ENCODE measurements at places on chromosomes 7 and 10. TPM values are rescaled to one million over a fixed set of nuclear protein-coding genes. Genes with fewer than 3 reads are reported as not detected.

The PKD1L1 gene
- 0.19 TPM for total RNA-seq

The AUTS2 gene
- total RNA-seq = 9.5 TPM

The ANKRD2 gene
- total RNA-seq = 0.26 TPM

The ATP6V0A4 gene
- total RNA-seq = not detected

The PLXNA4 gene
- total RNA-seq = 1.6 TPM

The SLC26A5 gene
- not detected for total RNA-seq

The SCRN1 gene
- 3.5 TPM for total RNA-seq

The LRRC27 gene
- total RNA-seq = 5.4 TPM

The TEX47 gene
- not detected for total RNA-seq

The PLEKHA1 gene
- total RNA-seq = 7.2 TPM

The SND1 gene
- total RNA-seq = 166 TPM

The SCART1 gene
- total RNA-seq = 0.82 TPM

The RSPH10B2 gene
- total RNA-seq = 1.0 TPM

The CUBN gene
- 1.1 TPM for total RNA-seq

The LIPM gene
- total RNA-seq = not detected

The INA gene
- total RNA-seq = 0.09 TPM

The AGAP5 gene
- 9.8 TPM for total RNA-seq

The CDHR3 gene
- total RNA-seq = 0.30 TPM

The FAM25C gene
- not detected for total RNA-seq

The CCL24 gene
- not detected for total RNA-seq

The WNT8B gene
- total RNA-seq = not detected

The ZPBP gene
- not detected for total RNA-seq

The CLDN3 gene
- not detected for total RNA-seq

The TSPAN33 gene
- 15.2 TPM for total RNA-seq

The SEMA3A gene
- 1.4 TPM for total RNA-seq

The ATRNL1 gene
- 0.35 TPM for total RNA-seq

The CPN1 gene
- total RNA-seq = not detected

The C10orf53 gene
- not detected for total RNA-seq

The PTF1A gene
- not detected for total RNA-seq

The RNF133 gene
- not detected for total RNA-seq

The GPC2 gene
- 6.2 TPM for total RNA-seq

The TMEM130 gene
- total RNA-seq = not detected

The OGDHL gene
- total RNA-seq = 0.35 TPM

The FGF8 gene
- not detected for total RNA-seq

The UTF1 gene
- not detected for total RNA-seq

The CFAP46 gene
- total RNA-seq = not detected

The RASSF4 gene
- 3.1 TPM for total RNA-seq

The OR2A12 gene
- not detected for total RNA-seq

The CACNB2 gene
- total RNA-seq = not detected

The MACC1 gene
- 1.5 TPM for total RNA-seq

The CHST15 gene
- total RNA-seq = not detected

The HNRNPA2B1 gene
- 857 TPM for total RNA-seq

The FAM221A gene
- total RNA-seq = 6.1 TPM

The IPMK gene
- total RNA-seq = 5.7 TPM

The DLX5 gene
- total RNA-seq = not detected

The CUL2 gene
- 37.4 TPM for total RNA-seq

The LRIT1 gene
- not detected for total RNA-seq

The FIGNL1 gene
- 48.7 TPM for total RNA-seq

The FFAR4 gene
- total RNA-seq = not detected

The GJD4 gene
- not detected for total RNA-seq

The EGFR gene
- total RNA-seq = not detected

The TLL2 gene
- not detected for total RNA-seq

The EN2 gene
- total RNA-seq = not detected

The ZNF248 gene
- total RNA-seq = 7.4 TPM

The NYAP1 gene
- 0.12 TPM for total RNA-seq

The ASAH2 gene
- total RNA-seq = 4.2 TPM

The OR13A1 gene
- not detected for total RNA-seq

The GDF10 gene
- not detected for total RNA-seq
